ENCODE measurements at places on chromosomes 12 and 14. TPM values are rescaled to one million over a fixed set of nuclear protein-coding genes. Genes with fewer than 3 reads are reported as not detected.

ACSS3 gene
- total RNA-seq, result 26.8 TPM

LRRC10 gene
- not detected for total RNA-seq

MYF5 gene
- total RNA-seq, result not detected

AQP2 gene
- total RNA-seq, result not detected

IRF2BPL gene
- total RNA-seq, result 40.2 TPM

JKAMP gene
- total RNA-seq, result 104 TPM

LHX5 gene
- total RNA-seq, result not detected

STAB2 gene
- not detected for total RNA-seq

TAS2R9 gene
- total RNA-seq, result not detected

KRT80 gene
- 0.32 TPM for total RNA-seq

NKX2-1 gene
- not detected for total RNA-seq

SMIM41 gene
- total RNA-seq, result 0.43 TPM

IRAK4 gene
- 20.3 TPM for total RNA-seq

GCN1 gene
- total RNA-seq, result 210 TPM

CD4 gene
- total RNA-seq, result 1.9 TPM

KRT77 gene
- total RNA-seq, result not detected

KRT74 gene
- not detected for total RNA-seq

CLEC14A gene
- 2.3 TPM for total RNA-seq

TAS2R19 gene
- total RNA-seq, result 7.8 TPM

SERPINA12 gene
- total RNA-seq, result not detected

SLCO1A2 gene
- total RNA-seq, result 0.32 TPM

PTPN6 gene
- total RNA-seq, result not detected

SPX gene
- total RNA-seq, result under 0.01 TPM
